Left renal pelvis (tissue), 4 donors: ENCODE measurements at places on chromosomes 16 and 17. TPM values are rescaled to one million over a fixed set of nuclear protein-coding genes. Genes with fewer than 3 reads are reported as not detected.

Gene ZDHHC1
- polyA plus RNA-seq: 11.3 TPM

Gene ZNF646
- 12.0 TPM for polyA plus RNA-seq

Gene PRR14
- polyA plus RNA-seq: 44.5 TPM

Gene CCL8
- polyA plus RNA-seq: 4.2 TPM

Gene ZNF385C
- polyA plus RNA-seq: 7.3 TPM

Gene CEP112
- polyA plus RNA-seq: 14.6 TPM

Gene AARSD1
- polyA plus RNA-seq: 47.7 TPM

Gene SOX15
- 2.6 TPM for polyA plus RNA-seq

Gene PNMT
- polyA plus RNA-seq: 1.9 TPM

Gene SEZ6L2
- 11.8 TPM for polyA plus RNA-seq

Gene LRRC46
- 2.3 TPM for polyA plus RNA-seq

Gene CD68
- 57.4 TPM for polyA plus RNA-seq

DNA sequence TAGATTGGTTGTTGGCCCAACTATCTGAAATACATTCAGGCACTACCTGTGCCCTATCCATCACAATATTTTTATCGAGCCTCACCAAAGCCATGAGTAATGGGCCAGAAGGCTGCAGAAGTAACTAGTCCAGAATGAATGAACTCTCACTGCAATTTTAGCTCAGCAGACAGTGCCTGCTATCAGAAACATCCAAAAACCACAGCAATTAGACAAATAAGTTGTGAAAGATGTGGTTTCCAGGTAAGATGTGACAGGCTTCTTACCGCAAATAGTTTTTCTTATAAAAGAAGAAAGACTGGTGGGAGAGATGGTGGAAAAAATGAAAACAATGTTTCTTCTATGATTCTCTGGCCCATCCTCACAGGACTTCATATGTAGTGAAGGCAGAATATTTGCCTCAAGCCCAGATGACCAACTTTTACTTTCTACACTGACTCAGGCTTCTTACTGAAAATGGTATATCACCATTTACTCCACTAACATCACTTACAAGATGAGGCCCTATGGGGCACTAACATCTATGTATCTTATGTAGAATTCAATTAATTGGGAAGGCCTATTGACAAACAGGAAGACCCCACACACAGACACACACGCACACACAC lies 9.8 kb upstream of the RFFL start:
- no peak for DNase-seq

DNA sequence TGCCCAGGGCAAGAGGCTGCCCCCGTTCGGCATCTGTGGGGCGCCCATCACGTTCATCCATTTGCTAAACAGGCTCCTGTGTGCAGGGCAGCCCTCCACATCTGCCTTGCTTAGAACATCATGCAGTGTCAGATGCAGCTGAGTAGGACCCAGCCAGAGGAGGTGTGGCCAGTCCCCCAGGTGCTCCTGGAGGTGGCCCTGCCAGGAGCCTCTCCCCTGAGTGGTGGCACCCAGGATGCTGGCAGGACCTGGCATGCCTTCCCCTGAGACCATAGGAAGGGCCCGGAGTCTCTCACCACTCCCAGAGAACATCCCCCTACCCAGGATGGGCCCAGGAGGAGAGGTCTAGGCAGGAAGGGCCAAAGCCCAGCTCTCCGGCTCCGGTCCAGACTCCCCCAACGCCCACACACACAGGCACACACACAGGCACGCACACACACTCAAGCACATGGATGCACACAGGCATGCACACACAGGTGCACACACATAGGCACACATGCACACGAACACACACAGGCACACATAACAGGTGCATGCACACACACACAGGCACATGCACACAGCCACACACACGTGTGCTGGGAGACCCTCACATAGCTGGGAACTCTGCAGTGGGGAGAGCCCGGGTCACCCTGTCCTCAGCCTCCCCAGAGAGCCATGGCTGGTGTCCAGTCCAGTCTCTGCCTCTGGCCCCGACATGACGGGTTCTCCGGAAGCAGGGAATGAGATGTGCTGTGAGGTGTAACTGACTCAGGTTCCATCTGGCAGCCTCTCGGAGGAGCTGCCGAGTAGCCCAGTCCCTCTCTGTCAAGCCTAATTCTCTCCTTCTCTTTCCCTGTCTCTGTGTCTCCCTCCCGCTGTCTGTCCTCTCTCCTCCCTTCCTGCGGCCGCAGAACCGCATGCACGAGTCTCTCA lies 74.6 kb downstream of the AMFR start:
- DNase-seq: no peak

DNA sequence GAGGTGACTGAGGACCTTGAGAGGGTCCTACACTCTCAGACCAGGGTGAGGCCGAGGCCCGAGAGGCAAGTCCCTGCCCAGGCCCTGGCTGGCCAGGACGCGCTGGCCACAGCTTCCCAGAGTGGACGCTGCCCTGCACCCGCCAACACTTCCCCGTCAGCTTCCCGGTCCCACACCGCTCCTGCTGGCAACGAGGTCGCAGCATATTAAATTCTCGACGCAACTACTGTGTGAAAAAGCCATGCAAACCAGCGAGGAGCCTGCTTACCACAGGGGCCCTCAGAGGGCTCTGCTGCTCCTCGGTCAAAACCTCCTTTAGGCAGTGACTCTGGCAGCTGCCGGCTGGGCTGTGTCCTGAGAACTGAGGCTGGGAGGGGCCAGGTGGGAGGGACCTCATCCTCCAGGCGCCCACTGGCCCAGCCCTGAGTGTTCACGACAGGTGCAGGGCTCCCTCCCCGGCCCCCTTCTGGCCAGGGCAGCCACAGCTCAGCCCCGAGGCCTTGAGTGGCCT lies 2.1 kb upstream of the TEX19 start:
- no peak for DNase-seq

DNA sequence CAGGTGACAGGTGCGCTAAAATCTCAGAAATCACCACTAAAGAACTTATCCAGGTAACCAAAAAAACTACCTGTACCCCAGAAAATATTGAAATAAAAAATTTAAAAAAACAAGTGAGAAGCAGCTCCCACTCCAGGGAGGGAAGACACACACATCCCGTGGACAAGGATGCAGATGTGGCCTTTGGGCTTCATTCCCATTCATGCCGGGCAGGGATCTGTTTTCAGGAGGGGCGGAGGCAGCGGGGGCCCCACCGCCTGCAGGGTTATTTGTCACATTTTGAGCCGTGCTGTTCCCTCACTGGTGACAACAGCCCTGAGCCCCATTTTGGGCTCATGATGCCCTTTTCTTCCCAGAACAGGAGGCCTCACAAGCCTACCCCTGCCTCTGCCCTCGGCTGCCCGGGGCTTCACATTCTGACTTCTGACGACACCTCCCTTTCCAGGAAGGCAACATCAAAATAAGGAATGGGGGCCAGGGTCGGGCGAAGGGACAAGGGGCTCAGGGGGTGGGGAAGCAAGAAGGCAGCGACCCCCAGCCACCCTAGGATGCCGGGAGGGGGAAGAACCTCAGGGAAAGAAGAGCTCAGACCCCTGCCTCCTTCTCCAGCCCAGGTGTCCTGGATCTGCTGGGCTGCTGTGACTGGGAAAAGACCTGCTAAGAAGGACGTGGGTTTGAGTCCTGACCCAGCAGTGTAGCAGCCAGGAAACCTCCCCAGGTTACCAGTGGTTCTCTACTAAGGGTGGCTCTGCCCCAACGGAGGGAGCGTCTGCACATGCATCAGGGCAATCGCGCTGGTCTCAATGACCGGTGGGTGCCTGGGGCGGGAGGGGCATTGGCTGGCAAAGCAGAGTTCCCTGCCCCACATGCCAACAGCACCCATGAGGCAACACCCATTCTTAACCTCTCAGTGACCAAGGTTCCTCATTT lies 2.3 kb upstream of the CD79B start:
- DNase-seq: no peak

GRCh38 chr16:27359051-27359450 lies 42.9 kb upstream of the IL21R start:
- DNase-seq: no peak

DNA sequence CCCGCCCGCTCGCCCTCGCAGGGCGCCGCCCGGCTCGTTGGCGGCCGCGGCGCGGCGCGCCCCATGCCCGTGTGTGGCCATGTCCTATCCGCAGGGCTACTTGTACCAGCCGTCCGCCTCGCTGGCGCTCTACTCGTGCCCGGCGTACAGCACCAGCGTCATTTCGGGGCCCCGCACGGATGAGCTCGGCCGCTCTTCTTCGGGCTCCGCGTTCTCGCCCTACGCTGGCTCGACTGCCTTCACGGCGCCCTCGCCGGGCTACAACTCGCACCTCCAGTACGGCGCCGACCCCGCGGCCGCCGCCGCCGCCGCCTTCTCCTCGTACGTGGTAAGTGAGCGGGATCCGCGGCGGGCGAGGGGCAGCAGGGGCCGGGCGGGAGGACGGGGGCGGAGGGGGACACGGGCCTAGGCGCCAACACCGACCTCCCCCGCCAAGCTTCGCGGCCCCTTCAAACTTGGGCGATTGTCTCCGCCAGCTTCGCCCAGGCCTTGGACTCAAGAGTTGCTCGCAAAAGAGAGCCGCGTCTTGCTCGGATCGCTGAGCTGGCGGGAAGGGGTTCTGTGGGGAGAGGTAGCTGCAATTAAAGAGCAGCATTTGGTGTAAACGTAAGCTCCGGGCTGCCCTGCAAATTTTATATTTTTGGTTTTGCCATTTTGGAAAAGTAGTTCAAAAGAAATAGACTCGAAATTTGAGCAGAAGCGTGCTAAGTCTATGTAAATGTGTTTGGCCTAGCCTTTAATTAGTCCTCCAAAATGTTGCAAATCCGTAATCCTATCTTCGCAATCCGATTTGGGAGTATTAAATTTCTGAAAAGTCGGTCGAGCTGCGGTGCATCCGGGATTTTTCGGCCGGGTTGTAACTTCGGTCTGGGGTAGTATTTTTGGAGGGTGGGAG lies 702 bp downstream of the IRX5 start:
- no peak for DNase-seq

GRCh38 chr17:82600731-82601446 lies 47.4 kb downstream of the WDR45B start:
- no peak for DNase-seq

DNA sequence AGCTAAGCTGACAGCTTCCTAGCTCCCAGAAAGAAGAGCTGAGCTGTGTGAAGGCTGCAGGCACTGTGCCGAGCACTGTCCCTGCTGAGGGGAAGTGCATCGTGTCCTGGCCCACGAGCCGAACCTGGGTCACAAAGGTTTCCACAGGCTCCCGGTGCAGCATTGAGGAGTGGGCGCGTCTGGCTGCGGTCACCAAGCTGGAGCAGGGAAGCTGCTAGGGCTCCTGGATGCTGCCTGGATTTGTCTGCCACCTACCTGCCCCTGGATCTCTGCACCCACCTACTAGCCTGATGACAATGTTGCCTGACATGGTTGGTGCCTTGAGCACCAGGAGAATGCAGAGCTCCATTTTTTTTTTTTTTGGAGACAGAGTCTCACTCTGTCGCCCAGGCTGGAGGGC lies 6.5 kb upstream of the SRRM2 start:
- no peak for DNase-seq

GRCh38 chr16:58025351-58026138 lies at the start of gene MMP15:
Gene MMP15, plus strand, starts transcription at chr16:58025754. Its CDS starts 597 bp downstream, at chr16:58026351.
- peak; percentile 72 for DNase-seq

DNA sequence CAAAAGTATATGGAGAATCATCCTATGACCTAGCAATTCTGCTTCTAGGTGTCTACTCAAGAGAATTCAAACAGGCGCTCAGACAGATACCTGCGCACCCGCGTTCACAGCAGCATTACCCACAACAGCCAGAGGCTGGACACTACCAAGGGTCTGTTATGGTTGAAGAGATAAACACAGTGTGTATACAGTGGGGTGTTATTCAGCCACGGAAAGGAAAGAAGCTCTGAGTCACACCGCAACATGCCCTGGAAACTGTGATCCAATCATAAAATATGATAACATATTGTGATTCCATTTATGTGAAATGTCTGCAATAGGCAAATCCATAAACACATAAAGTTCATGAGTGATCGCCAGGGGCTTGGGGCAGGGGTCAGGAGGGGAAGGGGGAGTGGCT lies 18.0 kb upstream of the JPH3 start:
- DNase-seq: no peak
